NAMALWA (cell line): ENCODE measurements at places on chromosomes 2 and 18.
A peak's percentile ranks its signal among the peaks of the same experiment; 100 is the strongest.

- peak; percentile 44 for DNase-seq
Measured at GRCh38 chr18:76565238-76566173, 70.5 kb upstream of the ZNF516 start.

- no peak for DNase-seq
Measured at GRCh38 chr18:59437851-59438569, 78.9 kb upstream of the LMAN1 start.

DNA sequence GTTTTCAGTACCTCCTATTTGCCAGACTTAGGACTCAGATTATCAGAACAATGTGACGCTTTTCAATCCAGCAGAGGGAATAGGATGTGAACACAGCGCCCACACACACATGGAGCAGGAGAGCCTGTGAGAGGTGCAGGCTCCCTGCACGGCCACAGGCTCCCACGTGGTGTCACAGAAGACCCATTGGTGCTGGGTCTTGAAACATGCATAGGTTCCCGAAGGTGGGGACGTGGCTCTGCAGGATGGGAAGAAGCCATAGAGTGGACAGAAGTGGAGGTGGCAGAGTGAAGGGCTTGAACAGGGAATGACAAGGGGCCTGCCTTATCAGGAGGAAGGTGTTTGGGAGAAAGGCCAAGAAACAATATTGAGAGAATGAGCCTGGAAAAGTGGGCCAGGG is 78.5 kb upstream of the BCL2L11 start:
- DNase-seq: no peak

DNA sequence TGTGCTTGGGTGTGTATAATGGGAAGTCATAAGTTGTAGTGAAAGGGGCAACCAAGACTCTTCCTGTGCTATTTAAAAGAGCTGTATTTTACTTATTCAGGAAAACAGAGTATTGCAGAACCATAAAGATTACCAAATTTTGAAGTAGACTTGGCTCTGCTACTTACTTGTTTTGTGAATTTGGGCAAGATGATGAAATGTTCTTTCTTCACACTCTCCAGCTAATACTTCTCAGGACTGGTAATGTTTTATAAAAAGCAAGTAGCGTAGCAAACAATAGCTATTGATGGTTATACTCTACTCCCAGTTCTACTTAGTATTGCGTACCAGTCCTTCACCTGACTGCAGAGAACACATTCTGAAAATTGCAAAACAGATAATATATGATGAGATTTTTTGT is 374.1 kb downstream of the ARHGAP15 start:
- DNase-seq: no peak

DNA sequence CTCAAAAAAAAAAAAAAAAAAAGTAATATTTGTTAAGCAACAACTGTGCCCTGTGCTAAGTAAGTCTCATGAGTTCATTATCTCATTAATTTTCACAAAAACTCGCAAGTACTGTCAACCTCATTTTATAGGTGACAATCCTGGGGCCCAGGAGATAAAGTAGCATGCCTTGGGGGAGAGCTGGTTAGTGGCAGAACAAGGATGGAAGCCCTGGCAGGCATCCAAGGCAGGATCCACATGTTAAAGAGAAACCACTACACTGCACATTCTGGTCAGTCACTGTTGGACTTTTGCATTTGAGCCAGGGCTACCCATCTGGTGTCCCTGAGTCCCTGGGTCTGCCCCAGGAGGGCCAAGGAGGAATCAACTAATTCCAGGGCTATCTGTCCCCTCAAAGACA is 54.6 kb downstream of the ZFP36L2 start:
- DNase-seq: no peak

GRCh38 chr2:219230059-219230540 is 494 bp downstream of the ANKZF1 start:
- DNase-seq: peak; percentile 65
